NCI-H1417 (cell line): ENCODE measurements at places on chromosomes 4 and X.

DNA sequence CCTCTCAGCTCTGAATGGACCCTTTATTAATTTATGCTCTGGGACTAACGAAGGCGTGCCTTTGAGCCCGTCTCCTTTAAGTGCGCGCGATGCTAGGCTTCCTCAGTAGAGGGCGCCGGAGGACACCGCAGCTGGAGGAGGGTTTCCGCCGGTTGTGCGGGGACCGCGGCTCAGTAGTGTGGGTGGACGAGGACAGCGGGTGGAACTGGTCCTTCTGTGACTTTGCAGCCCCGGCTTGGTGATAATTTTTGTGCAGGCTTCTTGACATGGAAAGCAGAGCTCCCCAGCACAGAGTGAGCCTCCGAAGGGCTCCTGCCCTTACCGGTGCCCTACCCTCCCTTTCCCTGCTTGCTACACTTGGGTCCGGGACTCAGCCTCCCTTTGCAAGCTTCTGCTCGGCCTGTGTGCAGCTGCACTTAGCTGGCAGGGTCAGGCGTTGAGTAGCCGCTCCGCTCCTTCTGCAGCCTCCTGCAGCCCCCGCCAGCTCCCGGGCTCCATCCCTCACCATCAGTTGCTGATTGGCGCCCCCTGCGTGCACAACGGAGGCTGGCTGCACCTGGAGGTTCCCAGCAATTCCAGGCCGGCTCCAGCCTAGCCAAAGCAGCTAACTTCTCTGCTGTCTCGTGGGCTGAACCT is 26.8 kb upstream of the BOD1L1 start:
- peak; percentile 88 for DNase-seq

DNA sequence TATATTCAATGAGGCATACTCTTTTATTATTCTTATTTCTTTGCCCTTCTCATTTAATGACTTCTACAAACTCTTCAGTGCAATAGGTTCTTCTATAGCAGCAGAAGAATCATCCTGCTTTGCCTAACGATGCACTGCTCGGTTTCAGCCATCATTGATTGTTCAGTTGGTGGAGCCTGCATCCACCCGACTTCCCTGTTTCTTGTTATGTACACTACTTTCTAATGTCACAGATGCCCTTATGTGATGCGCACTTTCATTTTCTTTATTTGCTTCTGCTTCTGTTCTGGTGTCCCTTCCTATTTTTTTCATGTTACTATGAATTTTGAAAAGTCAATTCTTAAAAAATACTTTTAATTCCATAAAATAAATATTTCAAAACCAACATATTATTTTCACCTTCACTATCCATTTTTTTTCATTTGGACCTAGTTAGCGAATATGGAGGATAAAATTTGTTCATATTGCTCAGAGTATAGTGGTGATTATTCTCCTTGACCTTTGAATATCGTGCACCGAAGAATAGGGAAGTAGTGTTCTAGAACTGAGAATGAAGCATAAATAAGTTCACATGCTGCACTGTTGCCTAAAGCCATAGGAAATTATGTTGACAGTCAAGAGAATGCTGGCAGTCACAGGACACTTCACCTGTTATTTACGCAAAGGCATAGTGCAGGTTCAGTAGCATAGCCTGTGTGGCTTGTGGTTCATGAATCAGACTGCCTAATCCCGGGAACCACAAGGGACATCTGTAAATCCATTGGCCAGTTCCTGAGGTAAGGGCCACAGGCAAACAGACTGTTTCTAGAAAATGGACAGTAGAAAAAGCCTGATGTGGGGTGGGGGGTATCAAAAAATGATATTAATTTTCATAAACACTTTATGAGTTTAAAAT is 21.3 kb upstream of the SFRP2 start:
- DNase-seq, result peak; percentile 7

DNA sequence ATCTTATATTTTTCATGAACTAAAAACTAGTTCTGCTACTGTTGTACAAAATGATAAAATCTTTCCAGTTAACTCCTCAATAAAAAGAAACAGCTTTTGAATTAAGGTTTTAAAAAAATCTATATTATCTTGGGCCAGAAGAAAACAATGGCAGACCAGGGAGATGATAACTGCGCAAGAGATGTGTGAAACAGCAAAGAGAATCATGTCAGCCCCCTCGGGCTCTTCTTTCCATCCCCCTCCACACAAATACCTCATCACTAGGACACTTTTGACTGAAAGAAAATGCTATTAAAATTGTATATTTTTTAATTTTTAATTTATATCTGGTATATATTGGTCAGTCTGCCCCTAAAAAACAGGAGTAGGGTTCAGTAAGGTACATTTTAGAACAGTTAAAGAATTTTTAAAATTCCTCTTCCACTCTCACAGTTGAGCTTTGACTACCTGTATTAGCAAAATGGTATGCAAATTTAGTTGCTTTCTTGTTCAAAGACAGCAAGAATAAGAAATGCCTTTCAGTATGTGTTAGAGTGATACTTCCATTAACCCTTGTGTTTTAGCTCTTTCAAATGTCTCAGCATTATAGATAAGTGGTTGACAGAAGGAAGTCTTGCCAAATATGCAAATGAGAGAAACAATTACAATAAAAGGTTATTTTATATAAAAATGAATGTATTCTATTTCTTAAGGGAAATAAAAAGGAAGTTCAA is 36.4 kb upstream of the LCORL start:
- no peak for DNase-seq

DNA sequence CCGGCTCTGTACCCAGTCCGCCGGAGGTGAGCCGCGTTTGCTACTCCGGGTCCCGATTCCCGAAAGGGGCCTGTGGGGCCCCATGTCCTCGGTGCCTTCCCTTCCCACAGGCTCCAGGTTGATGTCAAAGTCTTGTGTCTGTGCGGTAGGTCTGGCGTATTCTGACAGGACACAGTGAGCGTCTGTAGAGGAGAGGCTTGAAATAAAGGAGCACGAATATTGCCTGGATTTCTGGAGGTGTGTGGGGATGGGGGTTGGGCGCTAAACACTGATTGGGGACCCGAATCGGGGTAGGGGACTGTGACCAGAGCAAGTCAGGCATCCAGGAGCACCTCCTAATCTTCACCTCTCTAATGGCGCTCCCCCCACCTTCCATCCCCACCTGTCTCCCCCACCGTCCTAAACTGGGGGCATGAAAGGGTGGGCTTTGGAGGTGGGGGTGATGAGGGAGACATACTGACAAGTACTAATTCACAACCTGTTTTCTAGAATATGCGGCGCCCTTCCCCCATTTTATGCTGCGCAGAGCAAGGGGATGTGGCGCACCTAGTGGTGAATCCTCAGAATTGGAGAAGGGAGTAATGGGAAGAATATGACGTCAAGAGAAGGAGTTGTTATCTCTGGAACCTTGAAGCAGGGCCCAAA is 855 bp downstream of the GPRASP2 start:
- DNase-seq, result peak; percentile 71

- DNase-seq, result no peak
These were observed 327.5 kb upstream of the FRG1 start for GRCh38 chr4:189613207-189613606.

- DNase-seq, result peak; percentile 30
These were observed 95.6 kb downstream of the SORCS2 start for GRCh38 chr4:7287918-7288280.

GRCh38 chr4:183808097-183808456 is 97.0 kb upstream of the STOX2 start:
- no peak for DNase-seq

GRCh38 chr4:138910914-138911336 is 104.7 kb upstream of the NOCT start:
- DNase-seq, result peak; percentile 87

- peak; percentile 67 for DNase-seq
These were observed 28.1 kb downstream of the BEX3 start for GRCh38 chrX:103404231-103405008.

DNA sequence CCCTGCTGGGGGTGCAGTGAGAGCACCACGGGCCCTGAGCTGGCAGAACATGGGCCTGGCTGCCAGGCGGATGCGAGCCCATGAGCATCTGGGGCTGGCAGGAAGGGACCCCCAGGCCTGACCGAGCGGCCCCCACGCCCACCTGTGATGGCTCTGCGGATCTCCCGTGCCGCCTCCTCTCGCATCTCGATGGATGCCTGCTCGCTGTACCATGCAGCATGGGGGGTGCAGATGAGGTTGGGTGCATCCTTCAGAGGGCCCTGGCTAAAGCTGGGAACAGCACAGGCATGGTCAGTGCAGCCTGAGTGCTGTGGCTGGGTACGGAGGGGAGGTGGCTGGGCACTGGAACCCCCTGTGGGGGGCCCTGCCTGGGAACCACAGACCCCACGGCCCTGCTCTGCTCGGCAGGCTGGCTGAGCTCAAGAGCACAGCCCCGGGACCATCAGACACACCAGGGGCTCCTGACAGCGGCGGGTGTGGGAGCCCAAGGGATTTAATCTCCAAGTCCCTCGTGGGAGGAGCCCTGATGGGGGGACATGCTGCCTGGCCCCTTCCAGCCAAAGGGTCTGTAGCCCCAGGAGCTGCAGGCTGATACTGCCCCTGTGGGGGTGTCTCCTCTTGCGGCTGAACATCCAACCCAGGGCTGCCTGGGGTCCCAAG is 35.5 kb downstream of the CTBP1 start:
- no peak for DNase-seq

DNA sequence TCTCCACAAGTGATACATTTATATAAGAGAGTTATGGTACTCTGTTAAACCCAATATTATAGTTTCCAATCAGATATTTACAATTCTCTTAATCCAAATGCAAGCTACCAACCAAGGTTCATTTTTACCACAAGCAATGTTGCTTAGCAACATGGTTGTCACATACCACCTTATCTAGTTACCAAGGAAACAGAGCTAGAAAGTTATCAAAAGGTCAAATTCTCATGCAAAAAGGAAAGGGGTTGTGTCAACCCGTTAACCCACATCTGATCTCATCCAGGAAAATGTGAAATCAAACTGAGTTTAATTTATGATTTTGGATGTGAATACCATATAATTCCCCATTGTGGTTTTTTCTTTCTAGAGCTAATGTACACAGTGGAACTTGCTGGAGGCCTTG is 274.1 kb upstream of the MAGEB2 start:
- no peak for DNase-seq

- DNase-seq, result peak; percentile 33
These were observed 10.4 kb downstream of the CASK start for GRCh38 chrX:41912923-41913322.

- DNase-seq, result no peak
These were observed 26.5 kb downstream of the HMX1 start for GRCh38 chr4:8844976-8845690.

DNA sequence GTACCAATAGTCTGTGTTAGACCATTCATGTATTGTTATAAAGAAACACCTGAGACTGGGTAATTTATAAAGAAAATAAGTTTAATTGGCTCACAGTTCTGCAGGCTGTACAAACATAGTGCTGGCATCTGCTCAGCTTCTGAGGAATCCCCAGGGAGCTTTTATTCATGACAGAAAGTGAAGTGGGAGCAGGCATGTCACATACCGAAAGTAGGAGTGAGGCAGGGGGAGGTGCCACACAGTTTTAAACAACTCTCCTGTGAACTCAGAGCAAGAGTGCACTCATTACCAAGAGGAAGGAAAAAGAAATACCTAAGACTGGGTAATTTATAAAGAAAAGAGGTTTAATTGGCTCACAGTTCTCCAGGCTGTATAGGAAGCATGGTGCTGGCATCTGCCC is 591.2 kb downstream of the PPP4R3C start:
- DNase-seq, result no peak

DNA sequence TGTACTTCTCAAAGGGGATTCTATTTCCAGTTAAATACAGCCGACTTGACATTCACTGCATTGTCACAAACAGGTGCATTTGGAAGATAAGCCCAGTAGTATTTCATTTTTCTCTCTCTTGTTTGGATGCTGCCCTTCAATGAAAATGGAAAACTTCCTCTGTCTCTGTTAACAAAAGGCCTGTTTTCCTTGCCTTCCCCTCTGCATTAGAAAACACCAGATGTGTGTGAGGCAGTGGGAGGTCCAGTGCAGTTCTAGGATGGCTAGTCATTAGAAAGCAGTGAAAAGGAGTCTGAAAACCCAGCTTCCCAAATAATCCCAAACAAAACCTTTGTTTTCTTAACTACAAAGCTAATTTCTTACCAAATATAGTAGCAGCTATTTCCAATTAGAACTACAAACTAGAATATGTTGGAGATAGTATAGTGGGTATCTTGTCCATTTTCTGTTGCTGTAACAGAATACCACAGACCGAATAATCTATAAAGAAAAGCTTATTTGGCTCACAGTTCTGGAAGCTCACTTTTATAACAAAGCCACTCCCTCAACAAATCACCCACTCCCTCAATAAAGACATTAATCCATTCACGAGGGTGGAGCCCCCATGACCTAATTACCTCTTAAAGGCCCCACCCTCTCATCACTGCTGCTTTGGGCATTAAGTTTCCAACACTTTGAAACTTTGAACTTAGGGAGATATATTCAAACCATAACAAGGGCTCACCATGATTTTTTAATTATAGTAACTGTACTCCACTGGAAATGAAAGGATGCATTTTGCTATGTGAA is 452.1 kb upstream of the RPS6KA3 start:
- peak; percentile 22 for DNase-seq
